HFFc6 (cell line): ENCODE measurements at places on chromosomes 3 and 15. TPM values are rescaled to one million over a fixed set of nuclear protein-coding genes. Genes with fewer than 3 reads are reported as not detected.

DNA sequence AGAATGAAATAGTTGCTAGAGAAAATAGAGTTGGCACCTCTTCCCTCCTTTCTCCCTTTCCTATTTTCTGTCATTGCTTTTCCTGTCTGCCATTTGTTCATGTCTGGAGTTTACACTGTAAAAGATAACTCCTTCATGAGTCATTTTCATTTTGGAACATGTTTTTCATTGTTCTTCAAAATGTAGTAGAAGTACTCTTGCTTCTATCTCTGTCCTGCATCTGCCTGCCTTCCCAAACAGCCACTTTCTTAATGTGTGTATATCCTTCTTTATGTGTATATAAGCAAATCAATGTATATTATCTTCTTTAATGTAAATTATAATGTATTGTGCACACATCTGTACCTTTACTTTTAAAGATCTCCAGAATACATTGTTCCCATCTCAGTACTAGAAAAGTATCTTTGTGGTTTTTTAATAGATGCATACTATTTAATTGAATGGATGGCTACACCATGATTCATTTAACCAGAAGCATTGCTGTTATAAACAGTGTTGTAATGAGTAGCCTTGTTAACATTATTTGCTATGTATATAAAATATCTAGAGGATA, 41.1 kb downstream of the TSC22D2 start:
- peaks cover 3% of the 10 kb centered on the region for H3K27me3 ChIP-seq
- DNase-seq: peak; percentile 77
- H3K36me3 ChIP-seq: peaks cover 23% of the 10 kb centered on the region
- peak overlapping the region; percentile 76 for H3K4me3 ChIP-seq
- peaks cover 85% of the 10 kb centered on the region for H3K4me1 ChIP-seq
- peak overlapping the region; percentile 84 for H3K27ac ChIP-seq

The ALS2CL gene
- 2.2 to 3.2 TPM (median 2.8 TPM) in 3 replicates for total RNA-seq

The MESP1 gene
- 0.13 to 1.4 TPM (median 0.36 TPM) in 3 replicates for total RNA-seq

- no peaks in the 10 kb centered on the region for H3K4me1 ChIP-seq
- H3K27me3 ChIP-seq: peaks cover 2% of the 10 kb centered on the region; the same call in 1 of the 2 replicates
- no peak for DNase-seq
- H3K27ac ChIP-seq: no peak overlapping the region
- no peaks in the 10 kb centered on the region for H3K36me3 ChIP-seq
- no peak overlapping the region for H3K4me3 ChIP-seq
Observed at GRCh38 chr3:39849992-39850715, 40.7 kb downstream of the MYRIP start.

GRCh38 chr3:49343163-49343562, 3.3 kb upstream of the USP4 start:
- H3K4me1 ChIP-seq: peaks cover 42% of the 10 kb centered on the region
- DNase-seq: no peak
- H3K27ac ChIP-seq: no peak overlapping the region
- H3K27me3 ChIP-seq: no peaks in the 10 kb centered on the region; the same call in 1 of the 2 replicates

DNA sequence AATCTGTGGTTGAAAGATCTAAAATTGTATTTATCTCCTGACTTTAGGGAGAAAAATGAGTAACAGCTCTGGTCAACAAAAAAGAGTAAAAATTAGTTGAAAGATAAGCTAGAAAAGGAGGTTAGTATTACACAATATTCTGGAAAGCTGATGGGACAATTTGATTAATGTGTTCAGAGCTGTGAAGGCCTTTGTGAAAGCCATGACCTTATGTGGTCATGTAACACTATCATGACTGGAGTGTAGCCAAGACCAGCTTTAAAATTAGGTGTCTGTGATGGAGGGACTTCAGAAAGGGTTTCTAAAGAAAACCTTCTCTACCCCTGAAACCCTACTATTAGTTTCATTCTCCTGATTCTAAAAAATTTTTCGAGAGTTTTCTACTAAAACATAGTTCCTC, 127.2 kb downstream of the NFKBIZ start:
- no peaks in the 10 kb centered on the region; the same call in 1 of the 2 replicates for H3K27me3 ChIP-seq
- H3K36me3 ChIP-seq: no peaks in the 10 kb centered on the region
- peaks cover 9% of the 10 kb centered on the region for H3K4me1 ChIP-seq
- no peak overlapping the region for H3K27ac ChIP-seq
- no peak for DNase-seq
- H3K4me3 ChIP-seq: no peak overlapping the region

DNA sequence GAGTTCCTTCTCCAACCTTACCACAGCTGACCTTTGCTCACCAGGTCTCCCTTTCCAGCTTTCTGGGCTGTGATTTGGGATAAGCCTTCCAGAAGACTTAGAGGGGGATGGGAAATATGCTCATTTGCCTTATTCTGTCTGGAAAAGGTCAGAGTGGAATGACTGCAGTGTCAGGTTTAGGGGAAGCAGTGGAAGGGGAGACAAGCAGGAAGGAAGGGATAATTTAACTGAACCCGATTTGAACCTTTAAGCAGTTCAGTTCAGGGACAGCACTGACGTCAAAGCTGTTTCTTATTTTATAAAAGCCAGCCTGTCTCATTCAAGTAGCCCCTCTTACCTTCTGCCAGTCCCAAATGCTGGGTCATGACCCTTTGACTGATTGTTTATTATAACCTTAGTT, 418.4 kb upstream of the RARB start:
- no peaks in the 10 kb centered on the region for H3K36me3 ChIP-seq
- H3K27me3 ChIP-seq: no peaks in the 10 kb centered on the region; the same call in 1 of the 2 replicates
- H3K27ac ChIP-seq: no peak overlapping the region
- no peaks in the 10 kb centered on the region for H3K4me1 ChIP-seq
- no peak for DNase-seq

GRCh38 chr15:40058476-40059140, 19.6 kb upstream of the SRP14 start:
- DNase-seq: no peak
- peak overlapping the region; percentile 41 for H3K4me3 ChIP-seq
- no peaks in the 10 kb centered on the region for H3K27me3 ChIP-seq
- H3K36me3 ChIP-seq: no peaks in the 10 kb centered on the region

GRCh38 chr3:12289524-12289923, 654 bp downstream of the PPARG start:
- peaks cover 10% of the 10 kb centered on the region for H3K4me1 ChIP-seq
- no peak for DNase-seq
- H3K36me3 ChIP-seq: no peaks in the 10 kb centered on the region
- peaks cover 4% of the 10 kb centered on the region for H3K27me3 ChIP-seq
- H3K27ac ChIP-seq: no peak overlapping the region
- H3K4me3 ChIP-seq: no peak overlapping the region

GRCh38 chr3:185527364-185527763, 25.0 kb downstream of the LIPH start:
- DNase-seq: no peak
- H3K36me3 ChIP-seq: no peaks in the 10 kb centered on the region
- no peak overlapping the region for H3K27ac ChIP-seq
- no peak overlapping the region for H3K4me3 ChIP-seq

DNA sequence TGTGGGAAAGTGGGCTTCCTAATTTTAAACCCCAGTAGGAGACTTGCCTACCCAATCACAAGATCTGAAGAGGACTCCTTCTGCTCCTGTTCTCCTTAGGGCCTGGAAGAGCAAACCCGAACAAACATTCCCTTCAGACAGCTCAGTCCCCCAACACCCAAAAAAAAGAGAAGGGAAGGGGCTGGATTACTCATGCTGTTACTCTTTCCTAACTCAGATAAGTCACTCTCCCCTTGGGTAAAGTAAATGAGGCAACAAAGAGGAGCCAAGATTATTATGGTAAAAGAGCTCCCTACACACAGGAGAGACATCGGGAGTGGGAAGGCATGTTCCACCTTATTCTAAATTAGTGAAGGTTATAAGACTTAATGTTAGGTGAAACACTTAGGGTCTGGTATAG, 18.1 kb upstream of the LEKR1 start:
- H3K4me1 ChIP-seq: peaks cover 56% of the 10 kb centered on the region
- no peaks in the 10 kb centered on the region for H3K27me3 ChIP-seq
- H3K36me3 ChIP-seq: peaks cover 4% of the 10 kb centered on the region

DNA sequence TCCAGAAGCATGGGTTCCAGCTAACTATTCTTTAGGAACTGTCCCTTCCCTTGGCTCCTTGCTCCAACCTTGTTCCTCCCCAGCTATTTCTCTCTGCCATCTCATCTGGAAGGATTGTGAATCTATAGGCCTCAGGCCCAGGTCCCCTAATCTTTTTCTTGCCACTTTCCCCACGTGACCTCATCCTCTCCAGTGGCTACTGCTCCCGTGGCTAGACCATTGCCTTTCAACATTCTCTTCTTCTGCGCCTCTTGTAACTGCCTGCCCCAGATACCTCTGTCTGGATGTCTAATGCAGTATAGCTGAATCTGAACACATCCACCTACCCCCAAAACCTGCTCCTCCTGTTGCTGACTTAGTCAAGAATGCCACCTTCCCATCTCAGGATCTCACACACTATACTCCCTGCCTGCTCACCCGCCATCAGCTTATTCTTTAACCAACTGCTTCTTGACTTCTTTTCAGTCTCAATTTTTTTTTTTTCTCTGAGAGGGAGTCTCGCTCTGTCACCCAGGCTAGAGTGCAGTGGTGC, 5.2 kb downstream of the GPX1 start:
- peak overlapping the region; percentile 88 for H3K27ac ChIP-seq
- peak overlapping the region; percentile 0; the same call in 1 of the 2 replicates for H3K4me3 ChIP-seq
- peaks cover 47% of the 10 kb centered on the region for H3K4me1 ChIP-seq
- peaks cover 21% of the 10 kb centered on the region for H3K36me3 ChIP-seq
- peaks cover 14% of the 10 kb centered on the region for H3K27me3 ChIP-seq

DNA sequence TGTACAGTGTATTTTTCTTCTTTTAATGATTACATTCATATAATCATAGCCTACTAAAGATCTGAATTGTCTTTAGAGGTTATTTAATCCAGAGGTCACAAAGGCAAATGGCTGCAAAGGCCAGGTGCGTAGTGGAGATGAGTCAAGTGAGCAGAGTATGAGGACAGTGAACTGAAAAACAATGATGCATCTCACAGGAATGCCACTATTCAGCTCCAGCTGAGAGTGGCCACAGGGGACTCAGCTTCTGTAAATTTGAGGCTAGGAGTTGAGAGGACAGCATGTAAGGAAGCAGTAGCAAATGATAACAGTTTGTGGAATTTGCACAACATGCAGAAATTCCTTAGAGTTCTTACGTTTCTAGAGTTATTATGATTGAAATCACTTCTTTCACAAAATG, 50.4 kb downstream of the COL6A5 start:
- H3K4me3 ChIP-seq: no peak overlapping the region
- no peaks in the 10 kb centered on the region for H3K27me3 ChIP-seq
- DNase-seq: no peak
- no peaks in the 10 kb centered on the region for H3K4me1 ChIP-seq
- H3K36me3 ChIP-seq: peaks cover 10% of the 10 kb centered on the region; the same call in 1 of the 2 replicates

- peak overlapping the region; percentile 71 for H3K27ac ChIP-seq
- H3K36me3 ChIP-seq: peaks cover 28% of the 10 kb centered on the region
- H3K4me3 ChIP-seq: peak overlapping the region; percentile 10
- peaks cover 2% of the 10 kb centered on the region; the same call in 1 of the 2 replicates for H3K27me3 ChIP-seq
Observed at GRCh38 chr3:21294768-21295167, 456.2 kb downstream of the ZNF385D start.

DNA sequence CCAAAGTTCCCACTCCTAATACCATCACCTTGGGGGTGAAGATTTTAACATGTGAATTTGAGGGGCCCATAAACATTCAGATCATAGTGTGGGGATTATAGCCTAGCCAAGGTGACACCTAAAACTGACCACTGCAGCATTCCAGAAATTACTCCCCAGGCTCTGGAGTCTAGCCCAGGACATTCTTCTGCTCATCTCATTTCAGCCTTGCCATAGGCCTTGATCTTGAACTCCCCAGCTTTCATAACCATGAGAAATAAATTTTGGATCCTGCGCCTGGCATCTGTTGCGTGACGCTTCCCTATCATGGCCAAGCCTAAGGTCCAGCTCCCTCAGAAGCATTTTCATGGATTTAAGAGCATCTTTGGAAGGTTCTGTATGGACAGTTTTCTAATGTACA, 502.9 kb upstream of the THBS1 start:
- H3K36me3 ChIP-seq: peaks cover 16% of the 10 kb centered on the region
- DNase-seq: no peak
- H3K4me1 ChIP-seq: peaks cover 55% of the 10 kb centered on the region
- H3K27me3 ChIP-seq: no peaks in the 10 kb centered on the region
- peak overlapping the region; percentile 79; the same call in 1 of the 2 replicates for H3K27ac ChIP-seq
- H3K4me3 ChIP-seq: no peak overlapping the region

- no peak for DNase-seq
- no peaks in the 10 kb centered on the region for H3K36me3 ChIP-seq
- H3K4me1 ChIP-seq: no peaks in the 10 kb centered on the region
- no peak overlapping the region for H3K4me3 ChIP-seq
- peaks cover 23% of the 10 kb centered on the region for H3K27me3 ChIP-seq
Observed at GRCh38 chr3:38314112-38314763, 32.1 kb downstream of the SLC22A14 start.

DNA sequence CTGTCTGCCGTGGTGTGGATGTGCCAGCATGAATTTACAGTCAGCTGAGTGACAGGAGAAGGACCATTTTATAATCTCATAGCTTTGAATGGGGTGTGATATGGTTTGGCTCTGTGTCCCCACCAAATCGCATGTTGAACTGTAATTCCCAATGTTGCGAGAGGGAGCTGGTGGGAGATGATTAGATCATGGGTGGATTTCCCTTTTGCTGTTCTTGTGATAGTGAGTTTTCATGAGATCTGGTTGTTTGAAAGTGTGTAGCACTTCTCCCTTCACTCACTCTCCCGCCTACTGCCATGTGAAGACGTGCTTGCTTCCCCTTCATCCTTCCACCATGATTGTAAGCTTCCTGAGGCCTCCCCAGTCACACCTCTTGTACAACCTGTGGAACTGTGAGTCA, 111.9 kb upstream of the CHD2 start:
- no peaks in the 10 kb centered on the region for H3K4me1 ChIP-seq
- H3K4me3 ChIP-seq: no peak overlapping the region
- H3K27me3 ChIP-seq: peaks cover 4% of the 10 kb centered on the region
- peaks cover 5% of the 10 kb centered on the region; the same call in 1 of the 2 replicates for H3K36me3 ChIP-seq
- H3K27ac ChIP-seq: no peak overlapping the region

The PIK3CB gene
- 12.7 to 15.8 TPM (median 15.6 TPM) in 3 replicates for total RNA-seq

The SAMD7 gene
- total RNA-seq: not detected in 3 replicates

GRCh38 chr15:49622561-49622960, 1.7 kb downstream of the DTWD1 start:
- H3K27ac ChIP-seq: peak overlapping the region; percentile 98
- peaks cover 79% of the 10 kb centered on the region for H3K4me1 ChIP-seq
- DNase-seq: no peak
- peak overlapping the region; percentile 98 for H3K4me3 ChIP-seq

The CAPN3 gene
- total RNA-seq: 0.81 to 2.6 TPM (median 1.7 TPM) in 3 replicates

GRCh38 chr15:49528289-49528688, 92.3 kb downstream of the FAM227B start:
- peaks cover 16% of the 10 kb centered on the region for H3K36me3 ChIP-seq
- H3K4me3 ChIP-seq: no peak overlapping the region; the same call in 1 of the 2 replicates
- no peak for DNase-seq
- no peak overlapping the region for H3K27ac ChIP-seq

- 0 out of 2 replicates have a peak, but pooled peaks cover 3% of the 10 kb centered on the region for H3K36me3 ChIP-seq
- DNase-seq: no peak
- peaks cover 53% of the 10 kb centered on the region for H3K4me1 ChIP-seq
- H3K27me3 ChIP-seq: no peaks in the 10 kb centered on the region
- H3K4me3 ChIP-seq: peak overlapping the region; percentile 47
Observed at GRCh38 chr3:180421721-180422120, 180.2 kb upstream of the TTC14 start.

The GFM1 gene
- total RNA-seq: 43.0 to 50.4 TPM (median 46.4 TPM) in 3 replicates
